ENCODE measurements at places on chromosomes 7 and 10.

DNA sequence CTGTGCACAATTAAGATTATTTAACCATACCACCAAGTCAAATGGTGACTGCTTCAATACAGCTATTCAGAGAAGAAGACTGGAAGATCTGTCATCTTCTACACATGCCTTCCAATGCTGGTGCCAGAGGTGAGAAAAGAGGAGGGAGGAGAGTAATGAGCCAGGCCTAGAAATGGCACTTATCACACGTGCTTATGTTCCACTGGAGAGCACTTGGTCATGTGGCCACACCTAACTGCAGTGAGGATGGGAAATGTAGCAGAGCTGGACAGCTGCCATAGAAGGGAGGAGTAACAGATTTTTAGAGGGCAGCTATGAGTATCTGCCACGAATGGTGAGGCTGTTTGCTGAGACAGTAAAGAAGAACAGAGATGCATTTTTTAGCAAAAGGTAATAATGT, 77.1 kb downstream of the MPLKIP start:
- DNase-seq = no peak

GRCh38 chr10:7896297-7896696, 78.0 kb downstream of the TAF3 start:
- no peak for DNase-seq

DNA sequence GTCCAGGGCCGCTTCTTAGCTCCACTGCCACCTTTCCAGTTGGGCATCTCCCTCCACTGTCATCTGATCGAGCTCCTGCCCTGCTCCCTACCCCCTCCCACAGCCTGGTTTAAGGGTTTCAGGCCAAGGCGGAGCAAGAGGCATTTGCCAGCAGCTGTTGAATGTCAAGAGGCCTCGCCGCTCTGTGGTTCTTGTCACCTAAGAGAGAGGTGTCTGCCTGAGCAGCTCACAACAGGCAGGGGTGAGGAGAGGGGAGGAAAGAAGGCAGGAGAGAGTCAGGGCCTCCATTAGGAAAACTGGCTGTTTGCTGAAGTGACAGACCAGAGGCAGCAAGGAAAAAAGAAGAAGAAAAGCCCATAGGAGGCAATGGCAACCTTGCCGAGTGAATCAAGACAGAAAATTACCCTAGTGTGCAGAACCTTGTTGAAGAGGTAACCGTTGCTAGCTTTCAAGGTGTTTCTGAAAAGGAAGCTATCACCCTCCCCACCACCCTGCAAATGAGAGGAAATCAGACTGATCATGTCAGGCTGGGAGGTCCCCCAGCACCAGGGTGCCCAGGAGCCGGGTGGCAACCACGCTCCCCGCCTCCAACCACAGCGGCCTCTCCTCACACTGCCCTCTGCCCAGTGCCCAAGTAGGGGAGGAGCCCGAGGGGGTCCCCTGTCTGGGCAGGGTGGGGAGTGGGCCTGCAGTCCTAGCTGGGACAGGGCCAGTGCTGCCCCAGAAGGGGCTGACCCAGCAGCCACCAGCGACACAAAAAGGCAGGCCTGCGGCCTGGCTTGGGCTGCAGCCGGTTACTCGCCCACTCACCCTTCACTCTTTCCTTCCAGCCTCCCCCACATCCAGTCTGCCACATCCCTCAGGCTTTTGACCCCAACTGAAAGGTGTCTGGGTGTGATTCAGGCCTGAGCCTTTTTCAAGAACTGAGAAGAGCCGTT, 7.1 kb downstream of the GATA3 start:
- DNase-seq = no peak

DNA sequence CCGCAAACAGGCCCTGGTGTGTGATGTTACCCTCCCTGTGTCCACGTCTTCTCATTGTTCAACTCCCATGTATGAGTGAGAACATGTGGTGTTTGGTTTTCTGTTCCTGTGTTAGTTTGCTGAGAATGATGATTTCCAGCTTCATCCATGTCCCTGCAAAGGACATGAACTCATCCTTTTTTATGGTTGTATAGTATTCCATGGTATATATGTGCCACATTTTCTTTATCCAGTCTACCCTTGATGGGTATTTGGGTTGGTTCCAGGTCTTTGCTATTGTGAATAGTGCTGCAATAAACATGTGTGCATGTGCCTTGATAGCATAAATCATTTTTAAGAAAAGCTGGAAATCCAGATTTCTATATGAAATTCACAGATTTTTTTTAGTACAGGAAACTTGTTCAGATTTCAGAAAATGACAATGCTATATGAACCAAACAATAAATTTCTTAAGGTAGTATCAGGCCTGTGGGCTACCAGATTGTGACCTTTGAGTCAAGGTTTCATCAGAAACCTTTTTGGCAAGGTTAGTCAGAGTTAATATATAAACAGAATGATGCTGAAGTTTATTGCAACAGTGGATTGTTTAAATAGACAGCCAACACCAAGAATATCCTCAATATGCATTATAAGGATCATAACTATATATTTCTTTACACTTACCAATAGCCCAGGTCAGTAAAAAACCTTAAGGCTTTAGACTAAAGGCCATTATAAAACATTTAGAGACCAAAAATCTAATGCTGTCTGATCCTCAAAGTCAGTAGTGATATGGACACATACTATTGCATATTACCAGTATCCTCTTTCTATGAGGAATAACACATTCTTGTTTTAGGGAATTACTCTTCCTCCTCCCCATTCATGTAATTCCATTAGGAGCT, 68.7 kb upstream of the PAPSS2 start:
- no peak for DNase-seq

GRCh38 chr7:47038621-47039020, 543.3 kb downstream of the TNS3 start:
- DNase-seq = no peak

DNA sequence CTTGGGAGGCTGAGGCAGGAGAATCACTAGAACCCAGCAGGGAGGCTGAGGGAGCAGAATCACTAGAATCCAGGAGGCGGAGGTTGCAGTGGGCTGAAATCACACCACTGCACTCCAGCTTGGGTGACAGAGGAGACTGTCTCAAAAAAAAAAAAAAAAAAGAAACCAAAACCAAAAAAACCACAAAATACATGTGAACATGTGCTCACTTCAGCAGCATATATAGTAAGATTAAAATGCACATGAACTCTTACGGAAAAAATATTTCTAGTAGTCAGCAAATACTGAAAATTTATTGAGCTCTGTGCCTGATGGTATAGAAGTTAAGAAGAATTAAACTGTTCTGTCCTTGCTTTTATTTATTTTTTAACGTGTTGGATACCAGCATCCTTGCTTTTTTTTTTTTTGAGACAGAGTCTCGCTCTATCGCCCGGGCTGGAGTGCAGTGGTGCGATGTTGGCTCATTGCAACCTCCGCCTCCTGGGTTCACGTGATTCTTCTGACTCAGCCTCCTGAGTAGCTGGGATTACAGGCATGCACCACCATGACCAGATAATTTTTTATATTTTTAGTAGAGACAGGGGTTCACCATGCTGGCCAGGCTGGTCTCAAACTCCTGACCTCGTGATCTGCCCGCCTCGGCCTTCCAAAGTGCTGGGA, 9.6 kb upstream of the ZNF487 start:
- no peak for DNase-seq

DNA sequence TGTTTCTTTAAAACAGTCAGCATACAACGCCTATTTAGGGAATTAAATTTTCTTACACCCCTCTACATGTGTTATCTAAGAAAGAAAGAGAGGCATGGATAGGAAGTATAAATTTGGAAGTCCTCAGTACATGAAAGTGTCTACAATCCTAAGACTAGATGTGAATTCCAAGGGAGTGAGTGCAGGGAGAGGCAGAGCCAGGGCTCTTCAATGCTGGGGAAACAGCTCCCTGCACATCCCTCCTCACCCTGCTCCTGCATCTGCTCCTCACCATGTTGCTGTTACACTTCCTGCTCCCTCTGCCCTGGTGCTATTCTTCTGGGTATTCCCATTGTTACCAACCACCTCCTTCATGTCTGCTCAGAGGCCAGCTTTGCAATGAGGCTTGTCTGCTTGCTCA, 229.1 kb upstream of the AKR1E2 start:
- no peak for DNase-seq

DNA sequence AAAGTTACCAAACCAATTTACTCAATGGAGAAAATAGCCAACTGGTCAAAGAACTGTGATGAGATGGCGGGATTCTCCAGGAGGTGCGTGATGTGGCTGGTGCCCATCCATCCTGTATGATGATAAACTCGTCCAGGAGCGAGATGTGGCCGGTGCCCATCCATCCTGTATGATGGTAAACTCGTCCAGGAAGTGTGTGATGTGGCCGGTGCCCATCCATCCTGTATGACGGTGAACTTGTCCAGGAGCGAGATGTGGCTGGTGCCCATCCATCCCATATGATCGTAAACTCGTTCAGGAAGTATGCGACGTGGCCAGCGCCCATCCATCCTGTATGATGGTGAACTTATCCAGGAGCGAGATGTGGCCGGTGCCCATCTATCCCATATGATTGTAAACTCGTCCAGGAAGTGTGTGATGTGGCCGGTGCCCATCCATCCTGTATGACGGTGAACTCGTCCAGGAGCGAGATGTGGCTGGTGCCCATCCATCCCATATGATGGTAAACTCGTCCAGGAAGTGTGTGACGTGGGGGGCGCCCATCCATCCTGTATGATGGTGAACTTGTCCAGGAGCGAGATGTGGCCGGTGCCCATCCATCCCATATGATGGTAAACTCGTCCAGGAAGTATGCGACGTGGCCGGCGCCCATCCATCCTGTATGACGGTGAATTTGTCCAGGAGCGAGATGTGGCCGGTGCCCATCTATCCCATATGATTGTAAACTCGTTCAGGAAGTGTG, 496.2 kb downstream of the DNAJB6 start:
- DNase-seq = no peak

DNA sequence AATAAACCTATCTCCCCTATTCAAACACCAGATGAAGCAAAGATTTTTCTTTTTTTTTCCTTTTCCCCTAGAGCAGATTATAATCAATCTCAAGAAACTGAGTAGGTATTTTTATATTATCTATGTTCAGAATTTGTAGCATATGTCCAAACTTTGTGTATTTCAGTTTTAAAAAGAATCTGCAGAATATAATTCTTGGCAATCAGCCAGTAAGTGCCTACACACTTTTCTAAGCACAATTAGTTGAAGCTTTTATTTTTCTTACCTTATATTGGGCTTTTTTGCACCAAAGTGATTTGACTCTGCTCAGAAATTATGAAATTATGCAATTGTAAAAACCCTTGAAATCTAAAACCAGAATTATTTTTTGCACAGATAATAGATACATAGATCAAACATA, 315.8 kb upstream of the PHF14 start:
- no peak for DNase-seq

DNA sequence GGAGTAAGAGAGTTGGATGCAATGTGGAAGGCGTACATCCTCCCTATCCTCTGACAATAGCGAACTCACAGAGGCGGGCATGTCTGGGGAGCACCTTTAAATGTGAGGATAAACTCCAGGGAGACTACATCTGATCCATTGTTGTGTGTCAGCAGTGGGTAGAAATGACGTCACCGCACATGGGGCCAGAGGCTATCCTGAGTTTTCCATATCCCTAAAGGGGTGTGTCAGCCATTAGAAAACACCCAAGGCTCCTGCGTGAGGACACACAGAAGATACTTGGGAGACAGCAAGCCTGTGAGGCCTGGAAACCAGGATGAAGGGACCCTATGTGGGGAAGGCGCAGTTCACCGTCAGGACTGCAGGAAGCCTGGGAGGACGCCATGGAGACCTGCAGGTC, 17.2 kb upstream of the CDHR3 start:
- no peak for DNase-seq

DNA sequence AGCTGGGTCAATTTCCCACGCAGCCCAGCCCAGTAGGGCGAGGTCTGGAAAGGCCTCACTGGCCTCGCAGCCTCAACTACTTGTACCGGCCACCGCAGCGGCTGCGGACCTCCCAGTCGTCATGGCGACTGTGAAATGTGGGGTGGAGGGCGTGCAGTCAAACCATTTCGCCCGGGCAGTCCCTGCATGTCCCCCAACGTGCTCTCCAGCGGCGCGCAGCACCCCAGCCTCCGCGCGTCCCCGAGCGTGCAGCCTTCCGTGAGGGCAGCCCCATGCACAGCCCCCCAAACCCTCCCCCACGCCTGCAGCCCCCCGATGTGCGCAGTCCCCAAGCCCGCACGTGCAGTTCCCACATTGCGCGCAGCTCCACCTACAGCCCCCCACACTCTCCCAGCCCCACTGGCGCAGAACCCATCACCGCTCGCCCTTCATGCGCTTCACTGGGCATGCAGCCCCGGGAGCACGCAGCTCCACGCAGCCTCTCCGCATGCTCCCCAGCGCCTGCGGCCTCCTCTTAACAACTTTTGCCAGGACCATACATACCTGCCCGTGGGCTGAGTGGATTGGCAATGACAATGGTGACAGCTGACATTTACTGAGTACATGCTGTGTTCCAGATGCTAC, 34.5 kb upstream of the SFTPD start:
- DNase-seq = no peak

DNA sequence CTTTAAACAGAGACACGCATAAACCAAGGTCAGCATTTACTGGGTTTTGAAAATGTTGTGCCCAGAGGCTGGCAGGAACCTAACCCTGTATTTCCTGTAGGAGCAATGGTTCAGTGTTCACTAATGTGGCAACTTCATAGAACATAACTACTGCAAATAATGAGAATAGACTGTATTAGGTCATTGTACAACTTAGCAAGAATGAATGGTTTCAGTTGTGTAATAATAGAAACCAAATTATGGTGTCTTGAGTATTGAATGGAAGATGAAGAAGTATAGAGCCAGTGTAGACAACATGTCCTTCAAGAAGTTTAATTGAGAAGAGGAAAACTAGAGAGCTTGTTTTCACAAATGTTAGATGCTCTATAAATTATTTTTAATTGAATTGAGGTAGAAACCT, 172.5 kb downstream of the BUB3 start:
- no peak for DNase-seq

DNA sequence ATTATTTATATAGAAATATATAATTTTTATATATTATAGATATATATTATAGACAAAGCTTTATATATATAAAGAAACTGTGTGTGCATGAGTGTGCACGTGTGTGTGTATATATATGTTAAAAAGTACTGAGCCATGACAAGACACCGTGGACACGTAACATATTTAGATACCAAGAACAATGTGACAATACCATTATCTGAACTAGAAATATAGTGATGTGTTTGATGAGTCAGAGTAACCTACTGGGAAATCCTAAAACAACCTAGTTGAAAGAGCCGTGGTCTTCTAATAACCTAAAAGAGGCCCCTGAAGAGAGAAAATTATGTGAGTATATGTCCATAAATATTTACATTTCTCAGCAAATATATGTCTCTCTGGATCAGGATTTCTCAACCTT, 50.7 kb upstream of the ITGB8 start:
- DNase-seq = no peak

DNA sequence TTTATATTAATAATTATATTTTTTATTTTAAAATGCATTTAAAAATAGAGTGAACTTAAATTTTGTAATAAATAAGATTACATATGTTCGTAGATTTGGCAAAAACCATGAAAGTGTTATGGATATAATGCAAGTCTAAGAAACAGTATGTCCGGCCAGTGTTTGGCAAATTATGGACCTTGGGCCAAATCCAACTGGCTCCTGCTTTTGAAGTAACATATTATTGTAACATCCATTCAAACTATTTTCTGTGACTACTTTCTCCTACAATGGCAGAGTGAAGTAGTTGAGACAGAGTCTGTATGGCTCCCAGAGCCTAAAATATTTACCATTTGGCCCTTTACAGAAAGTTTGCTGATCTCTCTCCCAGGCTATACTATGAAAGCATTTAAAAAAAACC, 38.9 kb downstream of the TMEM229A start:
- no peak for DNase-seq

Data from WERI-Rb-1 (cell line).